ENCODE measurements at places on chromosomes 6 and 20. TPM values are rescaled to one million over a fixed set of nuclear protein-coding genes. Genes with fewer than 3 reads are reported as not detected.
A peak's percentile ranks its signal among the peaks of the same experiment; 100 is the strongest.

The F13A1 gene
- total RNA-seq: 5.4 TPM

The WFDC9 gene
- total RNA-seq: not detected

The SAMD10 gene
- total RNA-seq: 26.9 TPM

GRCh38 chr6:157104803-157105202 lies 218.5 kb downstream of the TMEM242 start:
- DNase-seq: no peak

DNA sequence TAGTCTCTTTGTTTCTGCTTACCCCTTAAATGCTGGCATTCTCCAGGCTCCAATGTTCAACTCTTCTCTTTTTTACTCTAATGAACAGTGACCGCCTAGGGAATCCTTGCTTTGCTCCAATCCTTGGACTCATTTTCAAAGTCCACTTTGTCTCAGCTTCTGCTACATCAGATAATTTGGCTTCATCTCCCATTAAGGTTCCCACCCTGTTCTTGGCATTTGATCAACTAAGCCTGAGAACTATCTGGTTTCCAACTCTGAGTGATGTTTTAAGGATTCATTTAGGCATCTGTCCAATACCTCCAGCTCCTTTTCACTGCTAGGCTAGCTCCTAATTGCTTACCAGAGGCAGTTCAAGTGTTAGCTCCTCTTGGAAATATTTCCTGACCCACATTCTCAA lies 64.9 kb downstream of the ME1 start:
- DNase-seq: no peak

GRCh38 chr6:142855893-142856623 lies 88.9 kb downstream of the HIVEP2 start:
- DNase-seq: no peak

The OR2H1 gene
- total RNA-seq: not detected

- DNase-seq: peak; percentile 12
Observed at GRCh38 chr6:21873562-21873961, 280.0 kb downstream of the SOX4 start.

- peak; percentile 51 for DNase-seq
Observed at GRCh38 chr6:144064402-144065212, 30.8 kb downstream of the SF3B5 start.

- DNase-seq: no peak
Observed at GRCh38 chr6:45479834-45480751, 102.4 kb upstream of the SUPT3H start.

DNA sequence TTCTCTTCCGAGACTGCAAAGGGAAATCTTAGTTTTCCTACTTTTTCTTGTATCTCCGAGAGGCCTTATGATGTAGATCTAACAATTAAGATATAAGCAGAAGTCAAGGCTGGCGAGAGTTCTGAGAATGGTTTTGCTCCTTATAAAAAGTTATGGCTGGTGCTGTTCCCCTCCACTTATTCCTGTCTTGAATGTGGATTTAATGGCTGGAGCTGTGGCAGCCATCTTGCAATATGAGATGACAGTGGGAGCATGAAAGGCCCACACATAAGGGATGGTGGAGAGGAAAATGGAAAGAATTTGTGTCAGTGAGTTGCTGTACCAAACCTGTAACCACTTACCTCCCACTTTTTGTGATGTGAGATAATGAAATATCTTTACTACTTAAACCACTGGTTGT lies 124.6 kb upstream of the SLC22A23 start:
- no peak for DNase-seq

- no peak for DNase-seq
Observed at GRCh38 chr6:153588330-153588729, 450.7 kb upstream of the OPRM1 start.

GRCh38 chr6:75147512-75147911 lies 58.3 kb downstream of the COL12A1 start:
- DNase-seq: no peak

DNA sequence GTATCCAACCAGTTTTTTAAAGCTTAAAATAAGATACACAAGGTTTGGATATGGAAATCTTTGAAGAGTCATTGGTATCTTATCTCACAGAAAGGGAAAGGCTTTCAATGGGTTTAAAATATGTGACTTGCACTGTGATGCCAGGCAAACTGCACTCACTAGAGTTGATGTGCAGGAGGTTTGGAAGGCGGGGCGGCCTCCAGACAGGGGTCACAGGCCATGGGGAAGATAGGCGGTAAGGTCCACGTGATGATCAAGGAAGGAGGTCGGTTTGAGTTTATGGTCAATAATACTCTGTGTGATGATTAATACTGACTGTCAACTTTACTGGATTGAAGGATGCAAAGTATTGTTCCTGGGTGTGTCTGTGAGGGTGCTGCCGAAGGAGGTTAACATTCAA lies 9.5 kb upstream of the RAMACL start:
- DNase-seq: no peak

DNA sequence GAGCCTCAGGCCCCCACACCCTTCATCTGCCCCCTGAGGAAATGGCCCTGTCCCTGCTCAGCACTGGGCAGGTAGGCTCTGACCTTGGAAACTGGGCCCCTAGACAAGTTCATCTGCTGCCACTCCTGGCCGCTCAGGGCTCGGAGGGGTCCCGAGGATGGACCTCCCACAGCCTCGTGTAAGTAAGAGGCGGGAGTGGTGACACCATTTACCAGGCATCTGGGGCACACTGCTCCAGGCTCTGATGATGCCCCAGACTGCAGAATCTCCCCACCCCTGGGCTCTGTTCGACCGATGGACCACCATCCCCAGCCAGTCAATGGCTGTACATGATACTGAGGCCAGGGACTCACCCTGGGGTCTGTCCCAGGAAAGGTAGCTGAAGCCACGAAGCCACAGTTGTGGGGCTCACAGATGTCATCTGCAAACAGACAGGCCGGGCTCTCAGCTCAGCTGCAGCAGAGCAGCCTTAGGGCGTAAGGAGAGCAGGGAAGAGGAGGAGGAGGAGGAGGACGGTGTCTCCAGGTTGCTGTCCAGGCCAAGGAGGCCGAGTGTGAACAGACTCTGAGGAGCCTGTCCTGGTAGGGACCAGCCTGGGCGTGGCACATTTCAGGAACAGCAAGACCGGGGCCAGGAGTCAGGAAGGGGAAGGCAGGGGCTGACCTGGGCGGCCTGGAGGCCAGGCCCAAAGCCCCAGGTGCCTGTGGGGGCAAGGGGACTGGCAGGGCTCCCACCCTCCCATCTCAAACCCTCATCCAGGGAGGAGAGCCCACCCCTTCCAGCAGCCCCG lies 300.4 kb downstream of the TAF4 start:
- DNase-seq: no peak

- peak; percentile 62 for DNase-seq
Observed at GRCh38 chr6:81751388-81752083, 945 bp downstream of the TENT5A start.

- DNase-seq: no peak
Observed at GRCh38 chr6:163151212-163151611, 263.3 kb upstream of the QKI start.

The MPC1 gene
- total RNA-seq: 90.8 TPM

- DNase-seq: no peak
Observed at GRCh38 chr20:32485770-32486478, 99.2 kb downstream of the NOL4L start.

The DDX43 gene
- total RNA-seq: not detected
